ENCODE measurements at places on chromosomes 1 and 21. TPM values are rescaled to one million over a fixed set of nuclear protein-coding genes. Genes with fewer than 3 reads are reported as not detected.
A peak's percentile ranks its signal among the peaks of the same experiment; 100 is the strongest.

GRCh38 chr21:32372755-32373154 is 20.1 kb downstream of the URB1 start:
- DNase-seq, result peak; percentile 70

DNA sequence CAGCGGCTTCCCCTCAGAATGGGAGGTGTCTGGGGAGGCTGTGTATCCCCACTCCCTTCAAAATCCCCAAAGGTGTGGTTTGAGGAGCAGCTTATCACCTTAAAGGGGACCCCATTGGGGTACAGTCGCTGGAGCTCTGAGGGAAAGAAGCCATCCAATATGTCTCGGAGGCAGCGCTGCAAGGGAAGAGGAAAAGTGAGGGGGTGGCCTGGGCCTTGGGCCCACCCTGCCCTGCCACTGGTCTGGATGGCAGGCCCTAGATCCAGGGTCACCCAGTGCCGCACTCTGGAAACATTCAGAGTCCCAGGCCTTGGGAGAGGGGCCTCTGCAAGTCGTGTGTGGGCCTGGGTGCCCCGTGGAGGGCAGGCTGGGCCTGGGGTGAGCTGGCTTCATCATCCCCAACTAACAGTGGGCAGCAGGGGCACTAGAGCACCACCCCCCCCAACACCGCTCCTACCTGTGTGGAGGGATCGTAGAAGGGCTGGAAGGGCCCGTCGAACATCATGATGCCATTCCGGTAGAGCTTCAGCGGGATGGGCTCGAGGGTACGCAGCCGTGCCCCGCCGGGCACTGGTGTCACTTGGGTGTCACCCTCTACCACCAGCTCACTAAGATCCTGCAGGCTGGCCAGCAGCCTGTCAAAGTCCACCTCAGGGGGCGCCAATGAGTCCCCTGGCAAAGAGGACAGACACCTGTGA is 5.6 kb downstream of the SH3BGRL3 start:
- DNase-seq, result peak; percentile 49

- no peak for DNase-seq
Measured at GRCh38 chr1:56180520-56181190, 398.7 kb downstream of the PLPP3 start.

DNA sequence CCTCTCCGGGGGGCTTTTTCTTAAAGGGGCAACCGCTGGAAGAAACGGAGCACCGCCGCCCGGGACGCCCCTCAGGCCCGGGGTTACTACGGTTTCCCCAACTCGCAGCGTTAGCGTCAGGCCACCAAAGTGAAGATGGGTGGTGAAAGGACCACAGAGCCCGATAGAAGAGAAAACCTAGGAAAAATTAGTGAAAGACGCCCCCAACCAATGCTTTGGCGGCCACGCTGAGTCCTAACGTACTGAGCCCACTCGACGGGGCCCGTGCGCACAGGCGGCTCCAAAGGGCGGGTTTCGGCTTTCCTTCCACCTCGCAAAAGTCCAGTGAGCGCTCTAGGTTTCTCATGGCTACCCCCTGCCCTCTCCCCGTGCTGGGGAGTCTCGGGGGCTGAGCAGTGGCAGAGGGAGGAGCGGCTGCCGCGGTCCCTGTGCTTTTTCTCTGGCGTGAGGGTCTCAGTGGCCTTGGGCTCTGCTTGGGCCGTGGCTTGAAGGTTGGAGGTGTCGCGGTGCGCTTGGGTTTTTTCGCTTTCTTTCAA is 12.2 kb upstream of the SPEN start:
- DNase-seq, result no peak

DNA sequence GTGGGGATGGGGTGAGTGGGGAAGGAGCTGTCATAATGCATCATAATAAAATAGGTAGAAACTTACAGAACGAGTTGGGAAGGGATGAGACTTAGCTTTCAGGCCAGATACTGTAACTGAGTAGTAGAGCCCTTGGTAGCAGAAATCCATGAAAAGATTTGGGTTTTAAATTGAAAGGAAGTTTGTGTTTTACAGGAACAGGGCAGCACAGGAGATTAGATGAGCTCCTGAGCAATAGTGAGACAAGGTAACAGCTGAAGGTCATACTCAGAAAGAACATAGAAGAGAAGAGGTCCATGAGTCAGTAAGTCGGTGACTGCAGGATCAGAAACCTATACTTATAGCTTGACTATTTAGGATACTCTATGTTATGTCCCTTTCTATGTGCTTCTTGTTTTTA is 7.3 kb downstream of the MAP10 start:
- DNase-seq, result no peak

DNA sequence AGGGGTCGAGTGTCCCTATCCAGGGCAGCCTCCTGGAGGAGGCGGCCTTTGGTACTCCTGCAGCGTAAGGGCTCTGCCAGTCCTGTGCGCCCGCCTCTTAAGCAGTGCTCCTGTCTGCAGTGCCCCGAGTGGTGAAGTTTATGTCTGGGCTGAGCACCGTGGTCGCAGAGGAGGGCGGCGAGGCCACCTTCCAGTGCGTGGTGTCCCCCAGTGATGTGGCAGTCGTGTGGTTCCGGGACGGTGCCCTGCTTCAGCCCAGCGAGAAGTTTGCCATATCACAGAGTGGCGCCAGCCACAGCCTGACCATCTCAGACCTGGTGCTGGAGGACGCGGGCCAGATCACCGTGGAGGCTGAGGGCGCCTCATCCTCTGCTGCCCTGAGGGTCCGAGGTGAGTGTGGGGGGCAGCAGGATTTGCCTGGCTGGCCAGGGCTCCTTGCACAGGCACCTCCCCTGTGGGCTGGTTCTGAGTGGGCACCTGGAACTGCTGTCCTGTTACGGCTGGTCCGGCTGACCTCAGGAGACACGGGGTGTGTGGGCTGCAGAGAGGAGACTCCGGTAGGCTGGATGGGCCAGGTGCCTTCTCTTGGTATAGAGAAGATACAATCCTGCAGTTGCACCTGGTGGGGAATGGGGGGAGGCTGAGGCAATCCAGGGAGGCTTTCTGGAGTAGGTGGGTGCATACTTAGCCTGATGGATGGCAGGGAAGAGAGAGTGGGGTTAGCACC is 66.8 kb downstream of the OBSCN start:
- no peak for DNase-seq

- peak; percentile 28 for DNase-seq
Measured at GRCh38 chr1:240562111-240562590, 49.8 kb downstream of the GREM2 start.

- no peak for DNase-seq
Measured at GRCh38 chr1:245348626-245349025, 193.8 kb downstream of the KIF26B start.

- DNase-seq, result no peak
Measured at GRCh38 chr1:181128592-181129497, 40.3 kb downstream of the IER5 start.

GRCh38 chr21:32112195-32112594 is 166.7 kb downstream of the MIS18A start:
- no peak for DNase-seq

DNA sequence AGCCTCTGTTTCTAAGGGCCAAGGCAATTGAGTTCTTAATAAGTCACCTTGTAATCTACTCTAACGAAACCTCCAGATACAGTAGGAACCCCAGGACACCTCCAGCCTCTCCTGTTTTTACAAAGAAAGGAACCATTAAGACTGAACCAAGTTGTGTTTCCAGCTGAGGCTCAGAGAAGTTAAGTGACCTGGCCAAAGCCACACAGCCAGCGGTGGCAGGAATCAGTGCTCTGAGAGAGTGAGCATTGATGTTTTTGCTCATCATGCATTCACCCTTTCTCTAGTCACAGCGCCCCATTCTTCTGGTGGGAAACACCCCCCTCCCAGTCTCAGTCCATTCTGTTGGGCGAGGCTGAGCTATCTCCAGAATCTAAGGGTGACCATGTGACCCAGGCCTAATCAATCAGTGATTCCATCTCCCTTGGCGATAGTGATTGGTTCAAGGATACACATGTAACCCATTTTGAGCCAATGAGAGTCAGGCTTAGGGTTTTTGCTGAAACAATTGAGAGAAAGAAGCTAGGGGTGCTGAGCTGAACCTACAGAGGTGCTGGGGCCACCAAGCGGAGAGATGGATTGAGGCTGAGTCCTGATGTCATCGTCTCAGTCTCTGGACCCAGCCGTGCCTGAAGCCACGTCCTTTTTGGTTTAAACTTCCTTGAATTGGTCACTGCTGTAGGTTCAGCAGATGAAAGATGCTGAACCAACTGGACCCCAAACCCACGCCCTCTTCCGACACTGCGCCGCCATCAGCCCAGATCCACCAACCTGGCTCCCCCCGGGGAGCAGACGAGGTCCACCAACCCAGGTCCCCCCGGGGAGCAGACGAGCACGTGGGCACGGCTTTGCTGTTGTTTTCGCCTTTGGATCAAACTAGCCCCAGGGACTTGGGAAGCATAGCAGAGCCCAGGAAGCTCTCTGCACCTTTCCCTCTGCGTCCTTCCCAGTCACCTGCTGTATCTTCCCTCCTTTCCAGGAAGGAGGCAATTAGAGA is 28.0 kb upstream of the RERE start:
- no peak for DNase-seq

DNA sequence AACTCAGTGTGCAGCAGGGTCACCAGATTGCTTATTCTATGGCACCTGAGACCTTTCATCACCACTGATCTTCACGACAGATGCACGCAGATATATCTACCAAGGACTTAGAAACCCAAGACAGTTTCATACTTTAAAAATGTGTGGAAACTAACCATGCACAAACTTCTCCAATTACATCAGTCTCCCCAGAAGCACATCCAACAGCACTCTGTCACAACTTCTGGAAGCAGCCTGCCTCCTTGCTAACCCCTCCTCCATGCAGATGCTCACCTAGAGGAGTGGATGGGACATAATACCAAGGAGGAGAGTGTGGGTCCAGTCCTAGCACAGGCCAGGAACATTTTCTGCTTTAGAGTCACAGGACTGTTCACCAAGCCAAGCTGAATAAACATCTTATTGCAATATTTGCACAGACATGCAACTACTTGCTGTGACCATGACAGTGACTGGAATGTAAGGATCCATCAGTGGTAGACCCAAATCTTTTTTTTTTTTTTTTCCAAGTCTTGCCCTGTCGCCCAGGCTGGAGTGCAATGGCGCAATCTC is 69.4 kb downstream of the HIVEP3 start:
- DNase-seq, result no peak

DNA sequence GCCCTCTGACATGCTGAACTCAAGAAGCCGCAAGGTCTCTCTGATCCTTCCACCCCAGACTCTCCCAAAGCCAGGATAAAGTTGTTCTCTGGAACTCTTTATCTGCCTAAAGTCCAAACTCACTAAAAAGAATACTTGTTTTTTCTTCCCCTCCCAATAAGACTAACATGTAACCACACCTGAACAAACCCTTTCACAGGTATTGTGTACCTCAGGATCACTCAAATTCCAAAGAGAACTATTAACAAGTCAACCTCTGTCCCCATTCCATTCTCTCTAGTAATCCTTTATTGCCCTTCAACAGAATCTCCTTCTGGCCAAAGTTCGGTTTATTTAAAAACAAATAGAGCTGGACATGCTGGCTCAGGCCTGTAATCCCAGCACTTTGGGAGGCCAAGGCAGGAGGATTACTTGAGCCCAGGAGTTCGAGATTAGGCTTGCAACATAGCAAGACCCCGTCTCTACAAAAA is 4.1 kb upstream of the TOE1 start:
- no peak for DNase-seq

GRCh38 chr21:17782051-17782450 is 37.1 kb downstream of the C21orf91 start:
- DNase-seq, result no peak

DNA sequence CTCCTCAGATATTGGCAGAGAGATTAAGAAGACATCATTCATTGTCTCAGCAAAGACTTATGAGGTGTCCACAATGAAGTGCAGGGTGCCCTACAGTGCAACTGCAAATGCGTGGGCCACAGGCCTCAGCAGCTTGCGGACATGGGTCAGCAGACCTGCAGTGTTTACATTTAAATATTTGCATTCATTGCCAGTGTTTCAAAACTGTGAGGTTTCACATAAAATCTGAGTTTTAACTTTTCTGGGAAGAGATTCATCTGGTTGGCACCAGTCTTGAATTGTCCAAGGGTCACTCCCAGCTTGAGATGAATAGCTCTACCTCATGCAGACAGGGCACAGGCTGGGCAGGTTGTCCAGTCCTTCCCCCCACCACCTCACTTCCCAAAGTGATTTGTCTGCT is 286.8 kb upstream of the DUSP10 start:
- DNase-seq, result no peak

- DNase-seq, result peak; percentile 97
Measured at GRCh38 chr21:34807881-34808568, 139.2 kb downstream of the CLIC6 start.

DNA sequence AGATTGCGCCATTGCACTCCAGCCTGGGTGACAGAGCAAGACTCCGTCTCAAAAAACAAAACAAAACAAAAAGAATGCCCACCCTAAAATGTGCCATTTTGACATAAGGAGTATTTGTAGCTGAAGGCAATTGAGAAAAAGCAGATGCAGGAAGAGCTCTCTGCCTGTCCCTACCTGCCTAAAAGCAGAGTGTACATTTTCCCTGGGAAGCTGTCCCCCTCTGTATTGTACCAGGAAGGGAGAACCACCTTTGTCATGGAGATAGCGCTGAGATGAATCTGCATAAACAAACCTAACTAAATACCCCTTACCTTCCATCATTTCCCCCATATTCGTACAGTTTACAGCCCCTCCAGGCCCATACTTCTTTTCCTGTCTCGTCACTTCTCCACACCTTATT is 94.4 kb upstream of the SLC45A1 start:
- no peak for DNase-seq

- no peak for DNase-seq
Measured at GRCh38 chr1:1302006-1302430, 5.7 kb downstream of the ACAP3 start.

DNA sequence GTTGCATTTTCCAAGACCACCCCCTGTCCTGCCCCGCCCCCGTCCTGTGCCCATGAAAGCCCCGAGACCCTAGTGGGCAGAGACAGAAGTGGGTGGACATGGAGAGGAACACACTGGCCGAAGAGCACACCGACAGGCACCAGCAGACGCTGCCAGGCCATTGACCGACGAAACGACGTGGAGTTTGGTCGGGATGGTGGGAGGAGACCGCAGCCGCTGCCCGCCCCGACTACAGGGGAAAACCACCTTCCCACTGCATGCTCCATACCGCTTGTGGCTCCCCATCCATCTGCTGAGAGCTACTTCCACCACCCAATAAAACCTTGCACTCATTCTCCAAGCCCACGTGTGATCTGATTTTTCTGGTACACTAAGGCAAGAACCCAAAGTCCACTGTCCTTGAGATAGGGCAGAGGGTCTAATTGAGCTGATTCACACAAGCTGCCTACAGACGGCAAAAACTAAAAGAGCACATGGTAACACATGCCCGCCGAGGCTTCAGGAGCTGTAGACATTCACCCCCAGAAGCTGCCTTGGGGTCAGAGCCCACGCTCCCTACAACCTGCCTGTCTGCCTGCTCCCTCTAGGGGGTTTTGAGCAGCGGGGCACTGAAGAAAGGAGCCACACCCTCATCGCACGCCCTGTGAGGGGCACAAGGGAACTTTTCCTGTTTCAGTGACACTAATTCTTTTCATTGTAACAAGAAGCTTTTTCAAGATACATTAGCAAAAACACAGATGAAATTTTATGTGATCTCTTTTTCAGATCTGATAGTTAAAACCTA is 81.2 kb upstream of the RAB3GAP2 start:
- DNase-seq, result no peak

Gene PIGR
- total RNA-seq, result not detected

Gene PLCH2
- 92.6 TPM for total RNA-seq

Gene SPOCD1
- total RNA-seq, result 0.47 TPM

Gene EFNA4
- 7.4 TPM for total RNA-seq

Gene TNN
- not detected for total RNA-seq

Gene ELAVL4
- not detected for total RNA-seq

Gene HNRNPU
- 572 TPM for total RNA-seq

Gene GNG12
- total RNA-seq, result 117 TPM

Gene DCDC2B
- total RNA-seq, result not detected

Gene PCP4L1
- total RNA-seq, result not detected

Gene RPTN
- total RNA-seq, result not detected

Gene S100A16
- total RNA-seq, result 1,213 TPM

Gene ZSWIM5
- total RNA-seq, result 0.32 TPM
